SK-N-SH (cell line): ENCODE measurements at places on chromosomes 1 and 21. TPM values are rescaled to one million over a fixed set of nuclear protein-coding genes. Genes with fewer than 3 reads are reported as not detected.

- DNase-seq = no peak
- no peaks in the 10 kb centered on the region for H3K27me3 ChIP-seq
- H3K4me1 ChIP-seq = peaks cover 20% of the 10 kb centered on the region; the same call in 1 of the 2 replicates
- no peaks in the 10 kb centered on the region for H3K36me3 ChIP-seq
Observed at GRCh38 chr1:54500107-54500431, 48.0 kb upstream of the ACOT11 start.

- peaks cover 20% of the 10 kb centered on the region; the same call in 1 of the 2 replicates for H3K27me3 ChIP-seq
- peak; percentile 79 for DNase-seq
- no peaks in the 10 kb centered on the region for H3K4me1 ChIP-seq
Observed at GRCh38 chr1:18107369-18108298, at the start of gene IGSF21. IGSF21 (plus strand) TSS chr1:18107798; CDS start chr1:18108129, 331 bp downstream.

- H3K36me3 ChIP-seq = no peaks in the 10 kb centered on the region
- no peak overlapping the region for H3K4me3 ChIP-seq
- peaks cover 8% of the 10 kb centered on the region; the same call in 1 of the 2 replicates for H3K4me1 ChIP-seq
- H3K27me3 ChIP-seq = no peaks in the 10 kb centered on the region
- H3K27ac ChIP-seq = no peak overlapping the region
- DNase-seq = peak; percentile 85
Observed at GRCh38 chr1:175887981-175888428, 144.6 kb upstream of the TNR start.

DNA sequence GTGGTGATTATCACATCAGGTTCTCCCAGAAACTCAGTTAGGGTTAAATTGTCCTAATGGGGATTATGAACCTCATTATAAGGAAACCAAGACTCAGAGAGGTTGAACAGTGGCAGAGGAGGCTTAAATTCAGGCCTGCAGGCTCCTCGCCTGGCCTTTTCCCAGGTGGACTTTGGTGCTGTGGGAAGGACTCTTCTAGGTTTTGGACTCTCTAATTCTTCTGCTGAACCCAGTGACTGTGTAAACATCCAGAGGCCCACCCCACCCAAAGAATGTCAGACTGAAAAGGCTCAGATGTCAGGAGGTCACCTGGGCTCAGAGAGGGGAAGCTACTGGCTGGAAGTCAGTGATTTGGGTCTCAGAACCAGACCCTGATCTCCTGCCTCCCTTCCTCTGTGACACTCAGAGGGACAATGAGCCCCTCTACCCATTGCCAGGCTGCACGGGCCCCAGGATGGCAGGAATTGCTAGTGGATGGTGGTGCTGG lies 2.5 kb downstream of the ZNF362 start:
- no peak for DNase-seq
- peaks cover 53% of the 10 kb centered on the region for H3K4me1 ChIP-seq
- no peak overlapping the region for H3K4me3 ChIP-seq
- H3K27ac ChIP-seq = no peak overlapping the region; the same call in 1 of the 2 replicates

The CFAP126 gene
- polyA plus RNA-seq = not detected in 2 replicates

- peak; percentile 76 for DNase-seq
- no peaks in the 10 kb centered on the region for H3K27me3 ChIP-seq
- H3K4me1 ChIP-seq = peaks cover 16% of the 10 kb centered on the region
- H3K27ac ChIP-seq = peak overlapping the region; percentile 90
- H3K4me3 ChIP-seq = peak overlapping the region; percentile 36
- H3K36me3 ChIP-seq = no peaks in the 10 kb centered on the region
Observed at GRCh38 chr1:153881751-153882150, 41.0 kb downstream of the GATAD2B start.

GRCh38 chr1:214466403-214467077 lies 84.9 kb downstream of the PTPN14 start:
- peak overlapping the region; percentile 0; the same call in 1 of the 2 replicates for H3K27ac ChIP-seq
- H3K36me3 ChIP-seq = peaks cover 8% of the 10 kb centered on the region; the same call in 1 of the 2 replicates
- DNase-seq = no peak

- peaks cover 51% of the 10 kb centered on the region for H3K36me3 ChIP-seq
- DNase-seq = no peak
Observed at GRCh38 chr1:38852780-38853179, 6.8 kb downstream of the RRAGC start.

- H3K27ac ChIP-seq = no peak overlapping the region
- H3K27me3 ChIP-seq = no peaks in the 10 kb centered on the region
- no peak overlapping the region for H3K4me3 ChIP-seq
- no peaks in the 10 kb centered on the region for H3K4me1 ChIP-seq
- DNase-seq = no peak
Observed at GRCh38 chr1:97565886-97566285, 354.9 kb downstream of the DPYD start.

The RAB25 gene
- not detected in 2 replicates for polyA plus RNA-seq

The TMEM201 gene
- 3.0 and 8.2 TPM in 2 replicates for polyA plus RNA-seq

The EXO5 gene
- 7.4 and 8.8 TPM in 2 replicates for polyA plus RNA-seq

The MXRA8 gene
- 2.5 and 3.8 TPM in 2 replicates for polyA plus RNA-seq

DNA sequence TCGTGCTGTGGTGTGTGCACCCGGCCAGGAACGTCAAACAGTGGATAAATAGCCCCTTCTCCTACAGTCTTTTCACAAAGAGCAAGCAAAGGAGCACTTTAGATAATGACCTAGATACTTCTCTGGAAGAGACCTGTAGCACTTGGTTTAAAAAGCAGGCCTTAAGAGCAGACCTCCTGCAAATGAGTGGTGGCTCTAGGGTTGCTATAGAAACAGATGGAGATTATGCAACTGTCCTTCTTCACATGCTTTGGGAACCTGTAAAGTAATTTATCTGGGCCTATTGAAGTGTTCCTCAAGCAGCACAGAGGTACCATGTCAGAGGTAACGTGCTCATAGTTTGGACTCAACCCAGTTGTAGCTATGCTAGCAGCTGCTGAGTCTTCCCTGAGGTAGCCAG lies 208.2 kb upstream of the KIAA0040 start:
- no peak for DNase-seq
- H3K27me3 ChIP-seq = no peaks in the 10 kb centered on the region
- H3K4me3 ChIP-seq = no peak overlapping the region
- no peaks in the 10 kb centered on the region for H3K4me1 ChIP-seq
- H3K36me3 ChIP-seq = no peaks in the 10 kb centered on the region

The CACNA1E gene
- polyA plus RNA-seq = not detected in 2 replicates

- no peaks in the 10 kb centered on the region for H3K27me3 ChIP-seq
- DNase-seq = no peak
- no peak overlapping the region for H3K4me3 ChIP-seq
- no peaks in the 10 kb centered on the region for H3K4me1 ChIP-seq
Observed at GRCh38 chr1:3457910-3458883, 3.7 kb downstream of the ARHGEF16 start.
